ENCODE measurements at places on chromosomes 6 and 20.

GRCh38 chr6:109791301-109791700 lies 100.2 kb downstream of the FIG4 start:
- DNase-seq = no peak

GRCh38 chr6:14079433-14079832 lies 38.1 kb upstream of the CD83 start:
- peak; percentile 45 for DNase-seq

DNA sequence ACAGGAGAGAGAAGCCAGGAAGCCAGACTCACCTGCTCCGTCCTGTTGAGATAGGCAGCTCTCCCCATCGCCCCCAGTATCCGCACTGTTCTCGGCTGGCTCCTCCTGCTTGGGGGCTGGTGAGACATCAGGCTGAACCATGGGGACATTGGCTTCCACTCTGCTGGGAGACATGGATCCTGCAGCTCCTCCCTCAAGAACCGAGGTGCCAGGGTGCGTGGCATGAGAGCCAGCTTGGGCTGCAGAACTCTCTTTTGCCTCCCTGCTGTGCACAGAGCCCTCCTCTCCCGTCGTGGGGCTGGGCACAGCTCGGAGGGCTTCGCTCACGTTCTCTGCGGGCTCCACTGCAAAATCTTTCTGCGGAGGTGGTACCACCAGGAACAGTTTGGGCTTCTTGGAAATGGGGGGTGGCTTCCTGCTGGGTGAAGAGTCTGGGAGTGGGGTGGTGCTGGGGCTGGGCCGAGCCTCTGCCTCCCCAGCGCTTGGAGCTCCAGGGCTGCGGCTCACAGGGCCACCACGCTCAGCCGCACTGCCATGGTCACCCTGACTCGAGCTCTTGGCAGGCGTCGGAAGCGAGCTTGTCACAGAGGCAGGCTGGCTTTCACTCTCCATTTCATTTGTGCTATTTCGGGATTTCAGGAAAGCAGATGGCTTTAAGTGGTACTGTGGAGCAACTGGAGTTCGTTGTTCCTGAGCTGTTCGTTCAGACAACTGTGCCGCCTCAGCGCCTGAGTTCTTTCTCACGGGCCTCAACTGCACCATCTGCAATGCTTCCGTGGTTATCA lies 26.5 kb downstream of the HEBP2 start:
- no peak for DNase-seq

DNA sequence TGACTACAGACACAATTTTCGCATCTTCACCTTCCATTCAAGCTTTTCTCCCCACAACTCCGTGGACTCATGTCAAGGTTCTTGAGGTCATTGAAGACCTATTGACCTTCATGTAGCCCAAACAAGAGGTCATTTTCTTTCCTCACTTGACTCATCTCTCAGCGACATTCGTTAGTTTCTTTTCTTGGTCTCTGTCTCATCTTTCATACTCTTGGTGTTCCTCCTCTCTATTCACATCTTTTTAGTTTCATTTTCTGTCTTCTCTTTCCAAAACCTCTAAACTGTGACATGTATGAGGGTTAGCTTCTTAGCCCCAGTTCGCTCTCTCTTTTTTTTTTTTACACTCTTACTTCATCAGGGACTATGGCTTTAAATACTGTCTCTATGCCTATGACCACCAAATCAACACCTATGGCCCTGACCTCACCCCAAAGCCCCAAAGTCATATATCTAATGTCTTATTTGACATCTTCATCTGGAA lies 128.6 kb upstream of the BACH2 start:
- no peak for DNase-seq

GRCh38 chr6:94501516-94501915 lies 1075.8 kb upstream of the MANEA start:
- DNase-seq = peak; percentile 99

DNA sequence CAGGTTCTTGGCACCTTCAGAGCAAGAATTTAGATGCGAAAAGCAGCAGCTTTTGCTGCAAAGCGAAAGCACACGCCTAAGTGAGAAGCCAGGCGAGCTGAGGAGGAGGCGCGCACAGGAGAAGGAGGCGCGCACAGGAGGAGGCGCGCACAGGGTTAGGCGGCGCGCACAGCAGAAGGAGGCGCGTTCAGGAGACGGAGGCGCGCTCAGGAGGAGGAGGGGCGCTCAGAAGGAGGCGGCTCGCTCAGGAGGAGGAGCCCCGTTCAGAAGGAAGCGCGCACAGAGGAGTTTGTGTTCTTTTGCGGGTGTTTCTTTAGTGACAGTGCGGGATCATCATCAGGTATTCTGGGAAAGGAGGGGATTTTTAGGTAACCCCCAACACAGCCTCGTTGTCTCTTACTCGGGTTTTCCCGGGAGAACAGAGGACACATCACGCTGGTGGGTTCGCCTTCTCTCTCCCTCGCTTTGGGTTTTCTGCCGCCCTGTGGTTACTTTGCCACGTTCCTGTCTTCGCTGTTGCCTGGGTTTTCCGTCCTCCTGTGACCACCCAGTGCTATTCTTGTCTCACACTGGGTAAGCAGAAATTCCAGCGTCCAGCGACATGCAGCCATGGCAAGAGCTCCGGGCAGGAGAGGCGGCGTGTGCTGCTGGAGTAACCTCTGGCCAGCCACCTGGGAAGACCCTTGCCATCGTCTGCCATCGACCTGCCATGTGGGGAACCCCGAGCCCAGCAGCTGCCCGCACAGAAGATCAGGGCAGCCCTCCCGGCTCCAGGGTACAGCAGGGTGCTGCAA lies 47.0 kb downstream of the WDR27 start:
- peak; percentile 63 for DNase-seq

- DNase-seq = peak; percentile 63
Observed at GRCh38 chr6:28943557-28944411, 20.0 kb upstream of the TRIM27 start.

GRCh38 chr20:63554361-63555278 lies 661 bp downstream of the FNDC11 start:
- no peak for DNase-seq

- DNase-seq = peak; percentile 17
Observed at GRCh38 chr6:41039060-41039998, at the start of gene UNC5CL. Gene UNC5CL (minus strand): TSS chr6:41039221. CDS start chr6:41035074, 4,147 bp downstream.

DNA sequence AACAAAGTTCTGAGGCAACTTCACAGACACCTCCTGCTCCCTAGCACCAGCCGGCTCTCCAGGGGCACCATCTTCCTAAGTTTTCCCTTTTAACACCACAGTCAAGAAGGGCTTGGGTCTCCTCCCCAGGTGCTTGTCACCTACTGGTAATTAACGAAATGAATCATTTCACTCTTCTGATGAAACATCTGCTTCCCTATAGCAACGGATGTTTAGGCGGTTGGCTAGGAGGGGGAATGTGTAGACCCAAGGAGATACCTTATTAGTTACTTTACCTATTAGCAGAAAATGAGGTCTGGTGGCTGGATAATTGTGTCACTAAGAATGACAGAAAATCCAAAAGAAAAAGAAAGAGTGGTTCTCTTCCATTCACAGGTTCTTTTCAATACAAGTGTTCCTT lies 46.3 kb upstream of the FABP7 start:
- no peak for DNase-seq

DNA sequence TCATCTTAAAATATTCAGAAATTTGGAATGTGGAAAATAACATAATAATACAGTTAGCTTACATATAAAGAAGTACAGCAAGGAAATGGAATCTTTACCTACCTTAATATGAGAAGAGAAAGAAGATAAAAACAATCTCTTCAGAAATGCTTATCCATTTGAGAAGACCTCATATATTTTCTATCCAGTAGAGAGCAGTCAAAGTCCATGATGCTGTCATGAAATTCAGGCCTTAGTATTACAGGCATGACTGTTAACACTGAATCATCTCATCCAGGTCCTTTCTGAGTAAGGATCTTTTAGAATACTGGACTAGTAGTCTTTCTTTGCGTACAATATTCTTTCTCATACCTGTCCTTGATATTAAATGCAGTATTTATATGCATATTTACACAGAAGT lies 713.4 kb downstream of the CD109 start:
- DNase-seq = peak; percentile 84

DNA sequence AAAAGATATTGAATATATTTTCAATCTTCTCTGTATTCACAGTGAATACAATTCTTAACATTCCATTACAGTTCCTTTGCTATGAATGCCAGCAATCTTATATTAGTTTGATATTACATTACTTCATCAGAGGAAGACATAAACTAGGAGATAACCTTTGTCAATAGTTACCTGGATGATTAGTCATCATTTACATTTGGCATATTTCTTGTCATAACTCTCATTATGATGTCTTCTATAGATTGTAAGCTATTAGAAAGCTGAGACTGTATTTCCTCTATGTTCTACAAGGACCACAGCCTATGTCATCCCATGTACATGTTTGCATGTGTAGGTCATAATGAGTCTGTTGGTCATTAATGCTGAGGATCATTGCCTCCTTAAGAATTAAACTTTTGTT lies 7.8 kb upstream of the PTPRK start:
- DNase-seq = no peak

GRCh38 chr6:139640448-139640847 lies 266.0 kb upstream of the CITED2 start:
- peak; percentile 44 for DNase-seq

DNA sequence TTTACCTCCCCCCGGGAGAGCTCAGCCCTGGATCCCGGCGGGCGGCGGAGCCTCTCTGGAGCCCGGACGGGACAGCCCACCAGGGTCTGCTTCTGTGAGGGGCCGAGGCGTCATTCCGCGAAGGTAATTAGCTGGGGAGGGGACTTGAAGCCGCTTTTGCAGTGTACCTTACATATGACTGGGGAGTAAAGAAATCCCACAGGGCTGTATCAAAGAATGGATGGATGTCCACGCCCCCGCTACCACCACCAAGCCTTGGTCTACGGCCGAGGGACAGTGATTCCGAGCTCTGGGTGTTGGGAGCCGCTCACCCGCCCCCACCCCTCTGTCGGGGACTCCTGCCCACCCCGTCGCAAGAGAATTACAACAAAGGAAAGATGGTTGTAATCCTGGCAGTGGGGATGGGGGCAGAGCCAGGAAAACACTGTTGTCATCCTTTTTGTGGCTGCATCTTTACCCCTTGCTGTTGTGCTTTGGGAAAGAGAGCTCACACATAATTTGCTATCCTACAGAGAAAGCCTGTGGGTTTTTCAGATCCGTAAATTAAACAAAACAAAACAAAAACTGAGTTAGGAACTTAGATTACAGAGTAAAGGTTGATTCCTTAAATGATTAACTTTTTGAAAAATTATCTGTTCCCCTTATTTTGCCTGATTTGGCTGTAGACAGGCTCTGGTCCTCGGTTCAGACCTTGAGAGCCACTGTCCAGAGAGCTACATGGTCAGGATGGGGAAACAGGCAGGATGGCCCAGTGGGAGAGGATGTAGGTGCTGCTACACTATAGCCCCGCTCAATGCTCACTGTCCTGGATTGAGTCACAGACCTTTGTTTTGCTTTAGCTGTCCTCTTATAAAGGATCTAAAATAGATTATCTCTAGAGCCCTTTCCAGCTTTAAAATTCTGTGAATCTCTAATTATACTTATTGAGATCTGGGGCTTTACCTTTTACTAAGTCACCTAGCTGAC lies 997 bp upstream of the FBXO30 start:
- no peak for DNase-seq

- no peak for DNase-seq
Observed at GRCh38 chr6:169968541-169969270, 217.3 kb downstream of the ERMARD start.

- peak; percentile 33 for DNase-seq
Observed at GRCh38 chr20:57628047-57628961, 8.1 kb upstream of the ZBP1 start.

GRCh38 chr6:125804264-125804663 lies 13.5 kb downstream of the NCOA7 start:
- DNase-seq = no peak

- peak; percentile 85 for DNase-seq
Observed at GRCh38 chr20:539848-540247, 3.7 kb downstream of the CSNK2A1 start.
